ENCODE measurements at places on chromosomes 13 and 19. TPM values are rescaled to one million over a fixed set of nuclear protein-coding genes. Genes with fewer than 3 reads are reported as not detected.

The PSG6 gene
- not detected for total RNA-seq

GRCh38 chr13:25679159-25679558 lies 307.4 kb downstream of the ATP8A2 start:
- no peaks in the 10 kb centered on the region for H3K27me3 ChIP-seq
- H3K27ac ChIP-seq = no peak overlapping the region
- no peak overlapping the region for H3K4me3 ChIP-seq
- no peaks in the 10 kb centered on the region for H3K36me3 ChIP-seq

DNA sequence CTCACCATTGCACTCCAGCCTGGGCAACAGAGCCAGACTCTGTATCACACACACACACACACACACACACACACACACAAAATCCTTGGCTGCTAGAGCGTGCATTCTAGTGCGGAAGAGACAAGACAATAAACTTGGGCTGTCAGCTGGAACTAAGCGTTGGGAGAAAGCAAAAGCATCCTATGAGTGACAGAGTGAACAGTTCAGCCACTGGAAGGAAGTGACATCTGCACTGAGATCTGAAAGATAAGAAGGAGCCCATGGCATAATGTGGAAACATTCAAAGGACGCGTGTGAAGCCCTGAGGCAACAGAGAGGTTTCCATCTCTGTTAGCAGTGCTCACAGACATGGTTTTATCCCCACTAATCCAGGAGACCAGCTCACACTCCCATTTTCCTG lies 3.5 kb upstream of the SLC1A5 start:
- no peaks in the 10 kb centered on the region for H3K27me3 ChIP-seq
- no peak for DNase-seq
- no peaks in the 10 kb centered on the region for H3K36me3 ChIP-seq
- H3K4me1 ChIP-seq = no peaks in the 10 kb centered on the region

The ALDH16A1 gene
- 24.3 TPM for total RNA-seq

DNA sequence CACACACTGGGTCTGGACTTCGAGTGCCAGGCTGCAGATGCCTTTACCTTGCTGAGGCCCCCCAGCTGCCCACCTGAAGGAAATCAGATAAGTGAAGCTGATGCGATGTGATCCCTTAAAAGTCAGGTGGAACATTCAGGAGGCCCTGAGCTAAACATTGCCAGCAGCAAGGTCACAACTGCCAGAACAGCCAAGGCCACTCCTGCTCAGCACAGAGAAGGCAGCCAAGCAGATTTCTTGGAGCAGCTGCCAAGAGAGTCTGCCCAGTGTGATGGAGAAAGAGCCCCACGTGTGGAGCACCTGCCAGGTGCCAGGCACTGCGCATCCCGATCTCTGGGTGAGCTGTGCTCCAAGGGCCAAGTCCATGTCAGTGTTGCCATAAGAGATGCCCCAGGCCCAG lies 20.6 kb upstream of the UQCRFS1 start:
- no peaks in the 10 kb centered on the region for H3K4me1 ChIP-seq
- DNase-seq = no peak
- H3K27ac ChIP-seq = no peak overlapping the region
- H3K4me3 ChIP-seq = no peak overlapping the region
- no peaks in the 10 kb centered on the region for H3K27me3 ChIP-seq
- no peaks in the 10 kb centered on the region for H3K36me3 ChIP-seq

- H3K27ac ChIP-seq = peak overlapping the region; percentile 86
- H3K4me3 ChIP-seq = peak overlapping the region; percentile 76
- H3K4me1 ChIP-seq = peaks cover 8% of the 10 kb centered on the region
- H3K36me3 ChIP-seq = no peaks in the 10 kb centered on the region
Observed at GRCh38 chr19:51367565-51368365, 1.0 kb downstream of the CLDND2 start.

The CAPS gene
- total RNA-seq = 36.8 TPM

- H3K36me3 ChIP-seq = no peaks in the 10 kb centered on the region
- H3K27me3 ChIP-seq = no peaks in the 10 kb centered on the region
- DNase-seq = no peak
- no peak overlapping the region for H3K4me3 ChIP-seq
- no peaks in the 10 kb centered on the region for H3K4me1 ChIP-seq
Observed at GRCh38 chr13:98072476-98072875, 70.4 kb upstream of the FARP1 start.

GRCh38 chr19:863315-863620 lies 3.8 kb downstream of the CFD start:
- no peak overlapping the region for H3K4me3 ChIP-seq
- DNase-seq = no peak
- H3K27me3 ChIP-seq = no peaks in the 10 kb centered on the region
- H3K4me1 ChIP-seq = no peaks in the 10 kb centered on the region
- no peaks in the 10 kb centered on the region for H3K36me3 ChIP-seq

- H3K36me3 ChIP-seq = no peaks in the 10 kb centered on the region
- H3K4me3 ChIP-seq = no peak overlapping the region
- H3K27ac ChIP-seq = no peak overlapping the region
- no peaks in the 10 kb centered on the region for H3K27me3 ChIP-seq
Observed at GRCh38 chr19:30810726-30811125, 438.5 kb downstream of the ZNF536 start.

DNA sequence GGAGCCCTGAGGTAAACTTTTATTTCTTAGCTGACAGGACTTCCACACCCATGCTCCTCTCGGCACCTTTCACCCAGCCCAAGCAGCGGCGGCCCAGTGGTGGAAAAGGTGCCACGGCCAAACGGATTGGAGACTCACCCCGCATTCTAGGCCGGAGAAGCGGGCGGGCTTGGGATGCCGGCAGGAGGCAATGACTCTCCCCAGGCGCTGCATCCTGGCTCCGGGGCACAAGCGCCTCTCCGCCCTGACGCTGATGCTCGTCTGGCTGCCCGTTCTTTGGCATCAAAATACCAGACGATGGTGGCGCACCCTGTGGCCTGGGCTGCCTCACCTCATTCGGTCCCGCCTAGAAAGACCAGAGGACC lies 6.7 kb upstream of the ZNF606 start:
- peak overlapping the region; percentile 36 for H3K27ac ChIP-seq
- no peak for DNase-seq
- no peaks in the 10 kb centered on the region for H3K27me3 ChIP-seq
- H3K4me3 ChIP-seq = no peak overlapping the region
- H3K4me1 ChIP-seq = no peaks in the 10 kb centered on the region

The SIGLEC11 gene
- 0.68 TPM for total RNA-seq

- H3K4me3 ChIP-seq = no peak overlapping the region
- H3K36me3 ChIP-seq = no peaks in the 10 kb centered on the region
- no peaks in the 10 kb centered on the region for H3K27me3 ChIP-seq
- DNase-seq = no peak
- H3K27ac ChIP-seq = peak overlapping the region; percentile 40
Observed at GRCh38 chr13:110322126-110322827, 15.2 kb downstream of the COL4A2 start.

DNA sequence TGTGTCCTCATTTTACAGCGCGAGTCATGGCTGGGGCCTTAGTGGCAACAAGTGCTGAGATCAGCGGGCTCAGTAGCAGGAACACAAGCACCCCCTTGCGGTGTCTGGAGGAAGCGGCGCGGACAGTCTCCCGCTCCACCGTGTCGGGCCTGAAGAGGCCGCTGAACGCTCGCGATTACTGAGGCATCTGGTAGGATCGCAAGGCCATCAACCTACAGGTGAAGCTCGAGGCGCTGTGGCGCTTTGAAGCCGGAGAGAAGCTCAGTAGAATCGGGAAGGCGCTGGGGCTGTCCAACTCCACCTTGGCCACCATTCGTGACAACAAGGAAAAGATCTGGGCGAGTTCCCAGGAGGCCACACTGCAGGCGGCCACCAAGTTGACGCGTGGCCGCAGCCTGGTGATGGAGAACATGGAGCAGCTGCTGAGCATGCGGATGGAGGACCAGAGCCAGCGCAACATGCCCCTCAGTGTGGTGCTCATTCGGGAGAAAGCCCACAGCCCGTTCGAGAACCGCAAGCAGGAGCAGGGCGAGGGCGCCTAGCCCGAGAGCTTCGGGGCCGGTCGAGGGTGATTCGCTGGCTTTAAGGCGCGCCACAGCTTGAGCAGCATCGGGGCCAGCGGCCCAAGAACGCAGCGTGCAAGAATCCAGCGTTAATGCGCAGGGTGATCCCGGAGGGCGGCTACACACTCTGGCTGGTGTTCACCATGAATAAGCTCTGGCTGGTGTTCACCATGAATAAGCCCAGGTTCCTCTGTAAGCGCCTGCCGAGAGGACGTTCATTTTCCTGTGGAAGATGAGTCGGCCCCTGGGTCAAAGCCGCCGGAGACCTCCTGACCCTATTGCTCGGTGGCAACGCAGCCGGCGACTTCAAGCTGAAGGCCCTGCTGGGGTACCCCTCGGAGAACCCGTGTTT lies 8.3 kb upstream of the MZF1 start:
- H3K36me3 ChIP-seq = peaks cover 17% of the 10 kb centered on the region
- peaks cover 3% of the 10 kb centered on the region for H3K4me1 ChIP-seq
- H3K27me3 ChIP-seq = no peaks in the 10 kb centered on the region
- DNase-seq = peak; percentile 81
- H3K4me3 ChIP-seq = no peak overlapping the region
- peak overlapping the region; percentile 65 for H3K27ac ChIP-seq

DNA sequence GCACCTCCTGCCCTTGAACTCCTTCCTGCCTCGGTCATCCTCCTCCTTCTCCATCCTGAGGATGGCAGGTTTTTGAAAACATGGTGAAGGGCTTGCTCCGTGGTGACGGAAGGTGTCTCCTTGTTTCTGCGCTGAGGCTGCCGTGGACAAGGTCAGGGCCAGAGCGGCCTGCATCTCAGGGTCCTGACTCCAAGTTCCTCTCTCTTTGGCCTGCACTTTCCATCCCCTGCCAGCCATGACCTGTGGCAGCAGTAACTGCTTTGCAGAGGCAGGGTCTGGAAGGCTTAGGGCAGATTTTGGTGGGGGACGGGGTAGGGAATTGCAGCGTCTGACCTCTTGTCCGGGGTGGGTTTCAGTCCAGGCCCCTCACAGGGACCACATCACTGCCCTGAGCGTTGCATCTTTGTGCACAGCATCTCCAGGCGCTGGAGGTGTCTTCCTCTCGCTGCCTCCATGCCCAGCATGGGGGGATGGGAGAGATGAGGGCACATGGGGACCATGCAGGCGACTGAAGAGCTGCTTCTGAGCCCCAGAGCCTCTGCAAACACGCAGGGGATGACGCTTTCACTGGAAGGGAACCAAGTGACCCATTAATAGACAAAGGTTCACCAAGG lies 216.8 kb downstream of the TEX29 start:
- peaks cover 19% of the 10 kb centered on the region for H3K27me3 ChIP-seq
- H3K36me3 ChIP-seq = no peaks in the 10 kb centered on the region
- no peak overlapping the region for H3K27ac ChIP-seq
- no peaks in the 10 kb centered on the region for H3K4me1 ChIP-seq

- DNase-seq = no peak
- no peaks in the 10 kb centered on the region for H3K36me3 ChIP-seq
- H3K27me3 ChIP-seq = no peaks in the 10 kb centered on the region
- H3K27ac ChIP-seq = no peak overlapping the region
Observed at GRCh38 chr13:32316501-32316900, 1.2 kb downstream of the BRCA2 start.

GRCh38 chr13:45933203-45933908 lies 81.8 kb upstream of the SIAH3 start:
- H3K27me3 ChIP-seq = no peaks in the 10 kb centered on the region
- H3K4me1 ChIP-seq = no peaks in the 10 kb centered on the region
- H3K4me3 ChIP-seq = no peak overlapping the region
- DNase-seq = no peak
- H3K27ac ChIP-seq = no peak overlapping the region

DNA sequence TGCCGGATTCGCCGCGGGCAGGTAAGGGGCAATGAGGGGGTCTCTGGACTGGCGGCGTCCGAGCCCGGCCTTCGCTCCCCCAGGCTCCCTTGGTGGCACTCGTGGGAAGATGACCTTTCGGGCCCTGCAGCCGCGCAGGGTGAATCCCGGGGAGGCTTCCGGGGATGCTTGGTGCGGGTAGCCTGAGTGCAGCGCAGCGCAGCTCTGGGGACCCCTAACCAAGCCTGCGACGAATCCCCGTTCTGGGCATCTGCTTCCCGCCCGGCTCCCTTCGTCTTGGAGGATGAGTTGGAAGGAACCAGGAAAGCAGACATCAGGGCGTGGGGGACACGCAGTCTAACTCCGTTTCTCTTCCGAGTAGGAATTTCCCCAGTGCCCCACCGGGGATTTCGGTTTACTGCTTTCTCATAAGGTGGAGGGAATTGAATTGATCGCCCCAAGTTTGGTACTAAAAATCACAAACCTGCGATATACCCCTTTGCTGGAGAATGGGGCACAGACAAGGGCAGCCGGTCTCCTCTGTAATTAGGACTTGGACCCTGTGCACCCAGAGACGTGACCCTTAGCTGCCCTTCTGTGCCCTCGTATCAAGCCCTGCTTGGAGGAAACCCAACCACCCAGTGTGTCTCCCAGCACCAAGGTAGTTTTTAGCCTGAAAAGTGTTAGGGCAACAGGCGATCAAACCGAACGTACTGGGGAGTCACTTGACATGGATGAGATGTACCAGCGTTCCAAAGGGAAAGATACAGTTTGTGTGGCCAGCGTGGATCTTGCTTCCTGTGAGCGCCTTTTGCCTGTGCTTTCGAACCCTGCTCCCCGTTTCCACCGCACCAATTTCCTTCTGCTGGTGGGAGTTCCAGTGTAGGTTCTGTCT lies 1.0 kb downstream of the GPC5 start:
- no peaks in the 10 kb centered on the region for H3K27me3 ChIP-seq
- no peak overlapping the region for H3K27ac ChIP-seq
- H3K4me3 ChIP-seq = peak overlapping the region; percentile 33
- DNase-seq = no peak

DNA sequence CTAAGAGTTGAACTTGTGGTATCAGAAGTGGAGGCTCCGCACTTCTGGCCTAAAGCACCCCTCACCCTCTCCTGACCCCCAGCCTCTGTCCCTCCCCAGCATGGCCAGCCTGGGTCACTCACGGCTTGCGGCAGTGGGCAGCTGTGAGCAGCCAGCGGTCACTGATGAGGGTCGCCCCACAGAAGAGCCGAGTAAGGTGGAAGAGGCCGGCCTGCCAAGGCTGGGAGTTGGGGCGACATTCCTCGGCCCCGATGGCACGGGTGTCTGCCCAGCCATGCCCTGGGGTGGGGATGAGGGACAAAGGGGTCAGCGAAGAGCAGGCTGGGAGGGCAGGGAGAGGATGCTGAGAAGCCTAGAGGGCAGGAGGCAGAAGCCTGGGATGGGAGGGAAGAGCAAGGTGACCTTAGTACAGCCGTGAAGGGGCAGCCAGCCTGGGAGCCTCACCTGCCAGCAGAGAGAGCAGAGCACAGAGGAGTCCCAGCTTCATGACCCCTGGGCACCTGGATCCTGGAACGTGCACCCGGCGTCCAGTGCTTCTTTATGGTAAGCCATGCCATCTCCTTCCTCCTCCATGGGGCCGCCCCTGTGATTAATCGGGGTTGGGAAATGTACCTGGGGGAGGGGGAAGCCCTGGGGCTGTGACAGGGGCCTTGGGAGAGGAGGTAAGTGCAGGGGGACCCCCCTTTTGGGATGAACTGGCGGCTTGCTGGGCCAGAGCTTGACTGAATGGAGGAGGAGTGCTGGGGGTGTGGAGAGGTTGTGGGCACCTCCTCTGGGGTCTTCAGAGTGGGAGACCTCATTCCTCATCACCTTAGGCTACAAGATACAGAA lies 7.9 kb upstream of the KLK8 start:
- H3K4me1 ChIP-seq = no peaks in the 10 kb centered on the region
